ENCODE measurements at places on chromosomes 7 and 10. TPM values are rescaled to one million over a fixed set of nuclear protein-coding genes. Genes with fewer than 3 reads are reported as not detected.

- no peak for DNase-seq
Measured at GRCh38 chr10:69400936-69401335, 15.8 kb downstream of the TACR2 start.

- no peak for DNase-seq
Measured at GRCh38 chr10:4080225-4080805, 295.3 kb upstream of the KLF6 start.

GRCh38 chr7:82396343-82396742 lies 47.2 kb downstream of the CACNA2D1 start:
- no peak for DNase-seq

Gene TMEM139
- not detected for total RNA-seq

GRCh38 chr10:6586501-6586900 lies 6.4 kb upstream of the PRKCQ start:
- no peak for DNase-seq

Gene FAM131B
- total RNA-seq: 7.6 TPM

DNA sequence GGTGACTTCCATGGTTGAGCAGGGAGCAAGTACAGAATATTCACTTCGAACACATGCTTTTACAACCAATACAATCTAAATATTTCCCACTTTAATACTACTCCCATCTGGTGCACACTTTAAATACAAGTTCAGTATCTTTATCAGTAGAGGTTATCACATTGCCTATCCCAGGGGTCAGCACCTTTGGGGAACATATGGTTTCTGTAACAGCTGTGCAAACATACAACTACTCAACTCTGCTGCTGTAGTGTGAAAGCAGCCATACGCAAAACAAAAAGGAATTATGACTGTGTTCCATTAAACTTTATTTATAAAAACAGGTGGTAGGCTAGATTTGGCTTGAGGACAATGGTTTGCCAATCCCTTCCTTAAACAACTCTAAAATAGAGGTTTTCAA lies 157.5 kb downstream of the XPNPEP1 start:
- no peak for DNase-seq

DNA sequence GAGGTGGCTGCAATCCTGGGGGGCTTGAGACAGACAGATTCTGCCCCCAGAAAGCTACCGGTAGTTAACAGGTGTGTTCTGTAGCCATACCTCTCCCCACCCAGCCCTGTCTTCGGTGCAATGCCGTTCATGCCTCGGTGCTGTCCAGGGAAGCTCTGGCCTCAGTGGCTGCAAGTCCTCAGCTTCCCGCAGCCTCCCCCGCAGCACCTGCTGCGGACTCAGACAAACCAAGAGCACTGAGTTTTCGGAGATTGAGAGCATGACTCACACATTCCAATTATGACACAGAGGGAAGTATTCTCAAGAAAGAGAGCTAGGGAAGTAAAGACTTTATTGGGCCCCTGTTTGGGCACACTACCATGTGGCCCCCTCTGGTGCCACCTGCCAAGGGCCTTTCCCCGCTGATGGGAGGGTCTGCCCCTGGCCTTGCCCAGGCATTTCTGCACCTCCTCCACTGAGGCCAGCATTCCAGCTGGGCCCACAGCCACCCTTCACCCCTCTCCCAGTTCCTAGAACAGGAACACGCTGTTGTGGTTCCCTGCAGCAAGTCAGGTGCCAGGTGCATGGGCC lies 30.2 kb upstream of the EZH2 start:
- peak; percentile 87 for DNase-seq

GRCh38 chr7:134729895-134730294 lies 49.5 kb upstream of the CALD1 start:
- DNase-seq: no peak
